Activated CD4-positive, alpha-beta T cell treated with anti-CD3 and anti-CD28 coated beads, Interleukin-2, amount 50 U/mL, for 4 hours (primary cell): ENCODE measurements at places on chromosomes 1 and 21.

DNA sequence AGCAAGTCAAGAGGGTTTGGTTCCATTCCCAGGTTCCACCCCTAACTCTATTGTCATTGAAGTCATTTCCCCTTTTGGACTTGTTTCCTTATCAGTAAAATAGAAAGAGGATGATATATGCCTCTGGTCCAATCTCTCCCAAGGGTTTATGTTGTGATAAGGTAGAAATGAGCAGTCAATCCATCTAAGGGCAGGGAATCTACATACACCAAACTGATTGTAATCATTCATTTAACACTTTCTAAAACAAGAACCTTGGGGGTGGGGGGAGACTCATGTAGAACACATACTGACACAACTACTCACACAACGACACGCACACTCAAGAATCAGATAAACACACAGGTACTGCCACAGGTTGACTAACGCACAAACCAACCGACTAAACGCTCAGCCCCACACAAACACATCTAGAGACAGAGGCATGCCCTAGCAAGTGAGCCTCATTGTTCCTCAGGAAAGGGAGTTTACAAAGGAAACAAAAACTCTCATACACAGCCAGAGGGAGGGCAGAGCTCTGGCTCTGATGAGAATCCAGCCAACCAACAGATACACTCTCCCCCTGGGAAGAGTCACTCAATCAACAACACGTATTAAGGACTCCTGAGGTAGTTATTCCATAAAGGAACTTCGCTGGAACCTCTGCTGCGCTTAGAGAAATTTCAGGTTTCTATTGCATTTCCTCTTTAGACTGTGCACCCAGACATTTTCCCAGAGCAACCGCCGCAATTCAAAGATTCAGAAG lies 1.0 kb downstream of the F11R start:
- no peak for DNase-seq

- DNase-seq: no peak
Measured at GRCh38 chr1:61253059-61253735, 170.8 kb downstream of the NFIA start.

DNA sequence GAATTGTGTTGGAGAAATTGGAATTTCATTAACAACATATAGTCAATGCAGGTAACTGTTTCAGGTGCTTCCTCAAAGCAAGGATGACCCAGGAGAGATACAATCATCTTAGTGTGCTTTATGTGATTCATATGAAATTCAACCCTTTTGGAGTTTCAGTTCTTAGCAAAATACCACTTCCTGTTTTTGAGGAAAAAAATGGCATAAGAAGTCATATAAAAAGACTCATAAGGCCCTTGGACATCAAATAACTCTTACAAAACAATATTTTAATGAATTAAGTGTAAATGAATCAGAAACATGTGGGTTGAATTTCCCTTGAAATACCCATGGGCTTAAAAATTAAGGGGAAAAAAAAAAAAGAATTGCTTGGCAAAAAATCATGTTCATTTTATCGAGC lies 926.6 kb downstream of the LTN1 start:
- DNase-seq: no peak

DNA sequence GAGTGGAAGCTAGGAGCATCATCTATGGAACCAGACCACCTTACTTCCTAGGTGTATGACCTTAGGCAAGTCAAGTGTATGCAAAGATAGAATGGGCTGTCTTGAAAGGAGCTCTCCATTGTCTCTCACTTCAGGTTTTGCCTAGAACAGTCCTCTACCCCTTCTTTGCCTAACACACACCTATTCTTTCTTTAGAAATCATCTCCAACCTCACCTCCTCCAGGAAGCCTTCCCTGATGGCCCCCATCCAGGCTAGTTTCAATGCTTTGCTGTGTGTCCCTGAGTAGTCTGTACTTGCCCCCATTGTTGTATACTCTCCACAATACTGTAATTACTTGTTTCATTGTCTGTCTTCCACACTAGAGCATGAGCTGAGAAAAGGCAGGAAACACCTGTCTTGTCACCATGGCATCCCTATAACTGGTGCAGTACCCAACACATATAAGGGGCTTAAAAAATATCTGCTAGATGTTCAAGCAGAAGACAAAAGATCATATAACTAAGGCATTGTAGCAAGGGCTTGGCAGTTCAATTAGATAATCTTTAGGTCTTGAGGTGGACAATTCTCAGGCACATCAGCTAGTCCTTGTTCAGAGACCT lies 83.0 kb downstream of the RRAGC start:
- DNase-seq: no peak

GRCh38 chr1:31401241-31401640 lies 11.8 kb upstream of the SERINC2 start:
- DNase-seq: no peak

- peak; percentile 29 for DNase-seq
Measured at GRCh38 chr1:228154670-228155571, 5.2 kb downstream of the GJC2 start.

DNA sequence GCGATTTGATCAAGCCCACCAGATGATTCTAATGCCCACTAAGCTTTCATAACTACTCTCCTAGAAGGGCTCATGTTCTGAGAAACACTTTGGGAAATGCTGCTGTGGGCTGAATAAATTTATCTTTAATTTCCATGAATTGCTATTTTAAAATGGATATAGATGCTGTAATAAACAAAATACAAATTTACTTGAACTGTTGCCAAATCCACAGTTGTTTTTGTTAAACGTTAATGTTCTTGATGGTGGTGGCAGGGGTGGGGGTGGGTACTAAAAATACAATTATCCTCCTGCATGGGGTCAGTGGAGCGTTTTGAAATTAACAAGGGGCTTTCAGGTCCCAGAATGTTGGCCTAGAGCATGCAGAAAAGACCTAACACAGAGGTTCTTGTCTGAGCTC lies 244.7 kb upstream of the POU3F1 start:
- DNase-seq: no peak

- DNase-seq: no peak
Measured at GRCh38 chr1:202664083-202664482, 46.2 kb downstream of the SYT2 start.

DNA sequence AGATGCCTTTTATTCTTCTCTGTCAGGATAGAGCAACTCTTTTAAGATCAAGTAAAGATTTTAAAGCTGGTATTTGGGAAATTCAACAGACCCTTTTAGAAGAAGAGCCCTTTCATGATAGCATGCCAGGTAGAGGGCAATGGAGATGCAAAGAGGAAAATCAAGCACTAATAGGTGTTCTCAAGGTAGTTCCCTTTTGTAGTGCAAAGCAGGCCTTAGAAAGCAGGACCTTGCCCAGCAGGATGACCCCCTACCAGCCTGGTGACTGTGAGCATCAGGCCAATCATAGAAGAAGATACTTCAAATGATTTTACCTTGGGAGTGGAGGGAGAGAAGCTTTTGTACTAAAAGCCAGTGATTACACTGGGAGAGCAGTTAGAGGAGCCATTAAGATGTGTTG lies 381.4 kb upstream of the ZRANB2 start:
- DNase-seq: no peak

GRCh38 chr1:3858231-3858981 lies 1.1 kb downstream of the DFFB start:
- no peak for DNase-seq

- DNase-seq: no peak
Measured at GRCh38 chr1:162113419-162113818, 43.9 kb downstream of the NOS1AP start.

GRCh38 chr1:180778782-180779398 lies 133.8 kb upstream of the KIAA1614 start:
- no peak for DNase-seq

- DNase-seq: no peak
Measured at GRCh38 chr1:117032681-117033539, 27.2 kb upstream of the TTF2 start.

DNA sequence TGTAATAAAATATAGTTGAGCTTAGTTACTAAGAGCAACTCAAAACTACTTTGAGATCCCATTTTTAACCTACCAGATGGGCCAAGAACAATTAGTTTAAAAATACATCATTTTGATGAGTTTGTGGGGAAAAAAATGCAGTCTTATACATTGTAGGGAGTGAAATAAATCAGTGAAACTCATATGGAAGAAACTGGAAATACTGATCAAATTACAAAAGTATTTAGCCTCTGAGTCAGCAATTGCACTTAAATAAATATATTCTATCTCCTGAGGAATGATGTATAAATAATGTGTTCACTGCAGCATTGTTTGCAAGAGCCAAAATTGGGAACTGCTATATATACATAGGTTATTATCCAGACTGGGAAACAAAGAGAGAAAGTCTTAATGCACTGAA lies 4.6 kb upstream of the SMCP start:
- DNase-seq: no peak

DNA sequence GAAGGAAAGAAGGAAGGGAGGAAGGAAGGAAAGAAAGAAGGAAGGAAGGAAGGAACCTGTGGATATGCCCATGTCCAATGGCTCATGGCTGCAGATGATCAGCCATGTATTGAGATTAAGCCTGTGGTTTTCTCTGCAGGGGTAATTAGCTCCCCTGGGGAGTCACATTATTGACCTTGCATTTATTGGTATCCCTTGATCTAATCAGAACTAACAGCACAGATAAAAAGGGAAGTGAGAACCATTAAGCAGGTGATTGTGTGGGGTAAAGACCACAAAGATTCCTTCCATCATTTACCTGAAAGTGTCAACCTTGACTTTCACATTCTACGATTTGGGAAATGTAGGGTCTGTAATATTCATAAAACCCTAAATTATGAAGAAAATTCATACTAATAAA lies 390.7 kb downstream of the BRINP2 start:
- no peak for DNase-seq

- no peak for DNase-seq
Measured at GRCh38 chr1:182615468-182616129, 11.4 kb upstream of the RGS16 start.

DNA sequence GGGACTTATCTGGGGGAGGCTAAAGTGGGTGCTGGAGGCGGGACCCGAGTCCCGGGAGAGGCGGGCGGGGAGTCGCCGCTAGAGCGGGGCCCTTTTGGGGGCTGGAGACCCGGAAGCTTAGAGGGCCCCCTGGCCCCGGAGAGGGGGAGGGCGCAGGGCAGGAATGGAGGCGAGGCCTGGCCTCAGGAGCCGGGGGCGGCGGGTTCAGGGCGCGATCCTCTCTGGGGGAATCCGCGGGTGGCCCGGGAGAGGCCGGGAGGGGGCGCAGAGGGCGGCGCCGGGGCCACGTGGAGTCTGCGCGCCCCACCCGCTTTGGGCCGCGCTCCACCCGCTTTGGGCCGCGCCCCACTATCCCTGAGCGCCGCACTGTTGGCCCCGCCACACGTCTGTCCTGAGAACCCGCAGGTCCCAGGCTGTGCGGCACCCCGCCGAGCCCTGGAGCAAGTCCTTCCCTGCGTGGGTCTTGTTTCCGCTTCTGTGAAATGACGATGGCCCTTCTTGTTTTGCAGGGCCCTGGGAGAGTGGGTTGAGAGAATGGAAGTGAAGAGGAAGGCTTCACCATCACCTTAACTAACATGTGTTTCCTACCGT lies 84.4 kb downstream of the NKAIN1 start:
- peak; percentile 36 for DNase-seq

DNA sequence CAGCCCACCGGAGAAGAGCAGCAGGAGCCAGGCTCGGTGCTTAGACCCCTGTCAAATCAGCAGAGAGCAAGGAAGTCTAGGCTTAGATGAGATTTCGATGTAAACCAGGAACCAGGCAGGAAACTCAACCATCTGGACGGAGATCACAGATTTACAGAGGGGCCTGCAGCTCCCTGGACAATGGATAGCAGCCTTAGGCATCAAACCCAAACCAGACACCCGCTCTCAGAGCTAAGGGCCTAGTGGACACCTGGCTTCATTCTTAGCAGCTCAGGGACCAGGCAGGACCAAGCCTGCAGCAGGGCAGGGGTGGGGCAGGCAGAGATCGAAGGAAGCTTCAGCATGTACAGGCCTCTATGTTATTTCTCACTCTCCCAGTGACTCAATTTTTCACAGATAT lies 127.8 kb upstream of the FMN2 start:
- DNase-seq: no peak

DNA sequence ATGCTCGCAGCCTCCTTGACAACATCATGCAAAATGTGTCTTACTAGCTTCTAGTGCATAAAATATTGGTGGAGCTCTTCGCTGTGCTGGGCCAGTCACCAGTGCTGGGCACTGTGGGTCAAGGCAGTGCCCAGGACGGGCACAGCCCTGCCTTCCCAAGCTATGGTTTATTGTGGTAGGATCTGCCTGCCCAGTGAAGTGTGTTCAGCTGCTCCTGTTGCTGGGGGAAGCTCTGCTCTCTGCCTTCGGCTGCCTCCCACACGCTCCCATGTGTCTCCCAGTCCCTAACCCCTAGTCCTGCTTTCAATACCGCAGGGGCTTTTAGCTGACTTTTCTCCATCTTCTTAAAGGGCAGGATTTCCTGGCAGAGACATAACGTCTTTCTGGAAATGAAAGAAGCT lies 15.7 kb downstream of the EPHX1 start:
- DNase-seq: no peak

GRCh38 chr1:111436726-111437125 lies 9.2 kb upstream of the OVGP1 start:
- no peak for DNase-seq

DNA sequence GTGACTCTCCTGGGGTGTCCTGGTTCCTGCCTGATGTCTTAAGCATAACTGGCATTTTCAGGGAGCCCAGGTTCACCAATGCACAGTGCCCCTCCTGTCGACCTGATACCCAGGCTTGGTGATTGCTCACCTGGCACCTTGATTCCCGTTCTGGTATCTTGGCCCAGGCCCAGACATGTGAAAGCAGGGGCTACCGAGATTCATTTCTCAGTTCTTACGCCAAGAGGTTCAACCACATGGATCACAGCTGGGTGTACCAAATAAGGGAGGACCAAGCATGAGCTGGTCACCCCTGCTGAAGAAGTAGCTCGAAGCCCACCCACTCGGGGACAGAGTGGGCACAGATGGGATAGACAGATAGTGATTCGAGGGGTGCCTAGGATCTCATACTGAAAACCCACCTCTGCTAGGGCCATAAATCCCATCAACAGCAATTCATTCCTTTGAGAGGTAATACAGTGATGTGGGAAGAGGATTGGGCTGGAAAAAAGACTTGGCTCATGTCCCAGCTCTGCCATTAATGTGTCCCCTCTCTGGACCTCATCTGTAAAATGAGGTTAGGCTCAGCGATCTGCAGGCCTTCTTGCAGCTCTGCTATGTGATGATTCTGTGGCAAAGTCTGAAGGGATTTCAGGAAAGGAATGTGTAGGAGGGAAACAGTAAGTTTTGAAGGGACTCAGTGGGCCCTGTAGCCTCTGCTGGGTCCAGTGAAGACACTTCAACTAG lies 2.7 kb downstream of the EPHX1 start:
- no peak for DNase-seq

GRCh38 chr1:99163671-99164070 lies 100.6 kb upstream of the PLPPR4 start:
- DNase-seq: no peak

DNA sequence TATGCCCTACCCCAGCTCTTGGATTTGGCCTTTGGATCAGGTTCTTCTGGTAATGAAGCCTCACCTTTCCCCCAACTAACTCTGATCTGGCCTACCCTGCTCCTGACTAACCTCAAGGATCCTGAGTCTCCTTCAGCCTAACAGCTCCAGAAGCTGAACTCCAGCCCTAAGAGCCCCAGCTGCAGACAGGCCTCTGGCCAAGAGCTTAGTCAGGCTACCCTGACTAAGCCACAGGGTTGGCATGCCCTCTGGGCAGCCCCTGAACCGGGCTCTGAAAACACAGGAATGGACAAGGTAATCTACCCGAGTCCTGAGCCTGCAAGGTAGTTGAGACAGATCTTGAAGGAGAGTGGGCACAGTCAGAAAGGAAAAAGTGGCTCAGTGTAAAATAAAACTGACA lies 29.4 kb downstream of the COA7 start:
- DNase-seq: no peak
